ENCODE measurements at places on chromosomes 3 and 15.
A peak's percentile ranks its signal among the peaks of the same experiment; 100 is the strongest.

DNA sequence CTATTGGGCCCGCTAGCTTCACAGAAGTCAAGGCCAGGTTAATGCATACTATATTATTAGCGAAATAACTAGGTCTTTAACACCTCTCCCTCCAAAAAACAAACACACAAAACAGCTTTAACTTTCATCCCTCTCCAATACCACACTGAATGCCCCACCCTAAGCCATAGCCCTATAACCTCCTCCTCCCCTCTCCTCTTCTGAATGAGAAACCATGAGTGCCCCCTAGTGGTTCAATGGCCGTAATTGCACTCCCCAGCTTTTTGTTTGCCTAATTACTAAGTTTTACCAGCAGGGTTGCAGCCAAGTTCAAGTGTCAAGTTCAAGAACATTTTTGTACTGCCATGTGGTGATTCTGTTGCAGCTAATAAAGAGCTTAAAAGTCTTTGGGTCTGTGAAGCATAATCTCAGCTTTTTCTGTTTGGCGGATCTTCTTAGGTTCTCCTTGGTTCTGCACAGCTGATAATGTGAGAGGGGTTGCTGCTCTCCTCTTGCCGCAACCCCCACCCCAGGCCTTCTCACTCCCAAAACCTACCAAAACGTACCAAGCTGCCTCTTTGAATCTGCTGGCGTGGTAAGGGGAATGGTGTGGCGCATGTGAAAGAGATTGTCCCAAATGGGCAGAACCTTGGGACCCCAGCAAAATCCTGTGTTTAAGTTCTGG, 57.9 kb downstream of the RPL22L1 start:
- DNase-seq, result peak; percentile 77

GRCh38 chr3:151798466-151798865, 15.4 kb upstream of the AADAC start:
- no peak for DNase-seq

DNA sequence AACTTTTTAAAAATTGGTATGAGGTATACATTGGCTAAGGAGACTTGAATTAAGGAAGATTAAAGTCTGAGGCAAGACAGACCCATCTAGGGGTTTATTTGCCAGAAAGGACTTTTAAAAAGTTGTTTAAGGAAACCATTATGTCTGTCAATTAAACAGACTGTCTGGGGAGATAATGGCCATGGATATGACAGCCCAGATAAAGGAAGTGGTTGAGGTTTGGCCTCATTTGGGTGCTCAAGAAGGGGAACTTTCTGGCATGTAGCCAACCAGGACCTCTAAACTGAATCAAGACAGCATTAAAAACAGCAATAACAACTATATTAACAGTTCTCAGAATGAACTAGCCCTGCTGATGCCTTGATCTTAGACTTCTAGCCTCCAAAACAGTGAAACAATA, 9.9 kb upstream of the CD200R1L start:
- DNase-seq, result no peak

- no peak for DNase-seq
These were observed 250.1 kb upstream of the LYSMD4 start for GRCh38 chr15:99983171-99983885.

DNA sequence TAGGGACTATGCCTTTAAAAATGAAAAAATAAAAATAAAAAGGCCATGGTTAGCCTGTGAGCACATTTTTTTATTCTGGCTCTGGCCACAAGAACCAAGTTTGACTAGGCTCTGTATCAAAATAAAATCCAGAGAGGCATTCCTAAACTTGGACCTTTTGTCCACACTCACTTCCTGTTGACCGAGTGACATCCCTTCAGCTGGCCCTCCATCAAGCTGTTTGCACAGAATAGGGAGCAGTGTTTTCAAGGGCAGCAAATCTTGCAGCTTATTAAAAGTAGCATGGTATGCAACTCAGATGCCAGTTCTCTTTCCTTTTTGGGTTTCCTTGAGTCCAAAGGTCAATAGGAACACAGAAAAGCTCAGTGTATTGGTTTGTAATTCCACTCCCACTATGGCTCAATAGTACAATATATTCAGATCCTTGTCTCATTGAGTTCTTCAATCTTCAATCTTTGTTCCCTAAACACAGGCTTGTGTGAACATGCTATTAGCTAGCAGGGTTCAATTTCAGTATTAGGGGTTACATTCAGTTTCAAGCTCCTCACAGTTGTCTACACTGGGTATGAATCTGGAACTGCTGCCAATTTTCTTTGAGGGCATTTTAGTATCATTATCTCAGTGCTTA, 244.5 kb downstream of the RBMS3 start:
- DNase-seq, result no peak

DNA sequence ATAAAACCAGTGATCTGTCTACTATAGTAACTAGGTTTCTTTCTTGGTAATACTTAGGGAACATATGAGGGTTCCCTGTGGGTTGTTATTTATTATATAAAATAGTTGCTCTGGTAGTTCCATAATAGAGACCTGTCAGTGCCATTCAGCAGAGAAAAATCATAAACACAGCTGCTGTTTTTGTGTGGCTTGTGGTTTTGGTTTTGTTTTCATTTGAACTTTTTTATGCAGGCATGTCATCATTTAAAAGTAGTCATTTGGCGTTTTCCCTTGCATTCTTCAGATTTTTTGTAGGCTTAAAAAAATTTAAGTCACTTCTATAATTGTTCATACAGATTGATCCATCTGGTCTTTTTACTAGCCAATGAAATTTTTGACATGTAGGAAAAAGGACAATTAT, 47.9 kb downstream of the PIK3CA start:
- no peak for DNase-seq

DNA sequence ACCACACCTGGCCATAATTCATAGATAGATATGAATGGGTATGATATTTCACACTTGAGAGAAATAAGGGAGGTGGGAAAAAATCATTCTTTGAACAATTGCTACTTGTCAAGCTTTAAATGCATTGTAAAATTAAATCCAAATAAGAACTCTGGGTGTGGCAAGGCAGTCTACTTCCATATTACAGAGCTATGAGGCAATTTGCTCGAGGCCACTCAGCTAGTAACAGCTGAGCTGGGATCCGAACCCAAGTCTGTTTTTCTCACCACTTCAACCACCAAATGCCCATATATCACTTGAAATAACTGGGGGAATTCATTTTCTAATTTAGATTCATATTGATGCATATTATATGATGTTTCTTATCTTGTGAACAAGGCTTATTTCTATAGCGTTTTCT, 482.2 kb upstream of the ADAMTS9 start:
- no peak for DNase-seq

DNA sequence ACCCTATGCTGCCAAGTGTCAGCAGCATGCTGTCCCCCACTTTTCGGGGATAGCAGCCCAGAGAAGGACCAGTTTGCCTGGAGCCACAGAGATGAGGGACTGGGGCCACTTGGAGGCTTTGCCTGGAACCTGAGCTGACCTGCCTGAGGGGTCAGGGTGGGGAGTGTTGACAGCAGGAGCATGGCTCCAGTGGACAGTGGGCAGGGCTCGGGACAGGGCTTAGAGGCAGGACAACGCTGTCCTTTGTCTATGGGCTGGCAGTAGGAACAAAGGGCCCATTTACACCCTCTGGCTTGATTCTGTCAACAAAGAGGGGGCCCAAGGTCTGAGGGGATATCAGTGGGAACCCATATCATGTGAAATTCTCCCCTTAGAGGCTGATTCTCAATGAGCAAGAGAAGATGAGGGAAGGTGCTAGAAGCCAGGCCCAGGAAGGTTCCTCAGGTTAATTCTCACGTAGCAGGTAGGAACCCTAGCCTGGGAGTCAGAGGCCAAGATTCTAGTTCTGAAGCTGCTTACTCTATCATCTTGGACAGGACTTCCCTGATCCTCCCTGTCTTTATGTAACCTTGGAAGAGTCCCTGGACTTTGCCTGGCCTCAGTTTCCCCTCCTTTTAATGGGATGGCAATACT, 29.7 kb upstream of the HHATL start:
- DNase-seq, result no peak

- no peak for DNase-seq
These were observed 240.6 kb downstream of the OPA1 start for GRCh38 chr3:193833592-193833991.

DNA sequence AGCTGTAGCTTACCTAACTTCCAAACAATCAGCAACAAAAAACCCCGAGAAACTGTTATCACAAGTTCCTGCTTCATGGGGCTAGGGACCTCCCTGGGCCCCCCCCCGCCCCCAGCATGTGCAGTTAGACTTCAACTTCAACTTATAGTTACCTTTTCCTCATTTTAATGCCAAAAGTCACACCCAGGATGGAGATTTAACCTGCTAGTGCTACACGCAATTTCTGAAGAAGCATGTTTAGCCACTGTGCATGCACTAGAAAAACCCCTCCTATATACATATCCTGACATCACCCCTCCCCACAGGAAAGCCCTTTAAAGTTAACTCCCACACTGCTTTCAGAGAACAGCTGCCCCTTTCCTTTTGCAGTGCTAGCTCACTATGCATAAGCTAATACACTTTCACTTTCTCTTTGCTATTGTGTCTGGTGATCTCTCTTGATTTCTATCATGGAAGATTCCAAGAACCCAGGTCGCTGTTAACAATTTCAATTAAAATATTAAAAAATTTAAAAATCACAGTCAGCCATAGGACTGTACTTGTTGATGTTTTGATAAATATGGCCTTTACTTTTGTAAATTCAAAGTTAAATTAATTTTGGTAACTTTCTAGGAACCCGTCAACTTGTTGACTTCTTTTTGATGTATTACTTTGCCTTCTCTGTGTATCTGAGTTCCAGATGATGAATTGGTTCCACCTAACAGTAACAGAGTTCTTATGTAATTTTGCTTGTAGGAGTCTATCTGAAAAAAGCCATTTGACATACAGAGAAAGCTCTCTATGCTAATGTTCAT, 75.2 kb upstream of the ACAD9 start:
- no peak for DNase-seq

DNA sequence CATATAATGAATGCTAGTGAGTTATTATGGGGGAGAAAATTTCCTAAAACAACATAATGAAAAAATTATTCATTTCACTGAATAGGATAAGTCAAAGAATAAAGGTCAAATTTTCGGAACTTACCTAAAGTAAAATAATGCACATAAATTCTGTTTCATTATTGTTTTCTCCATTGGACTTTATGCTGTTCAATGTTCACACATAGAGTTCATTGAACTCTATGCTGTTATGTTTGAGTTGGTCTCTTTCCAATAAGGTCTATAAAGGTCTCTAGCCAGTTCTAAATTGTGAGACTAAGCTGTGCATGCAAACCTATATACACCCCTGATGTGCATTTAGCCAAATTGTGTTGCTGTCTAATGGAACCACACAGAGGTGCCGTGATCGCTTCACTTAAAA, 28.5 kb upstream of the STT3B start:
- no peak for DNase-seq

- DNase-seq, result no peak
These were observed 196.2 kb upstream of the AZI2 start for GRCh38 chr3:28544831-28545230.

- DNase-seq, result no peak
These were observed 176.5 kb downstream of the THSD4 start for GRCh38 chr15:71291723-71292122.

DNA sequence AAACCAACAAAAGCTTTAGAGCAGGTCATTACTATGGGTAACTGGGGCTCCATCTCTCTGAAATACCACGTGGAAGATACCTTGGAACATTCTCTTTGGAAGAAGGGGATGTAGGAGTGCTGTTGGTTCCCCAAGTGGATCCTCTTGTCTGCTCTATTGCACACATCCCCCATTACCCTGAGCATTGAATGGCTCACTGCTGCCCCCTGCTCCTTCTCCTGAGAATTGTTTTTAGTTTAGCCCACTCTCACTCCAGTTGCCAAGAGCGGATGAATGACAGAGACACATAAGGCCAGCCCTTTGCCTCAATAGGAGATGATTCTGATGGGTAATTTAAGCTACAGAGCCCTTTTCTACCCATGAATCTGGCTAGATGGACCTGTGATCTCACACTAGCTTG, 135.6 kb upstream of the SUCLG2 start:
- DNase-seq, result peak; percentile 21

- DNase-seq, result no peak
These were observed 104.7 kb downstream of the ZBTB20 start for GRCh38 chr3:115042351-115042750.

DNA sequence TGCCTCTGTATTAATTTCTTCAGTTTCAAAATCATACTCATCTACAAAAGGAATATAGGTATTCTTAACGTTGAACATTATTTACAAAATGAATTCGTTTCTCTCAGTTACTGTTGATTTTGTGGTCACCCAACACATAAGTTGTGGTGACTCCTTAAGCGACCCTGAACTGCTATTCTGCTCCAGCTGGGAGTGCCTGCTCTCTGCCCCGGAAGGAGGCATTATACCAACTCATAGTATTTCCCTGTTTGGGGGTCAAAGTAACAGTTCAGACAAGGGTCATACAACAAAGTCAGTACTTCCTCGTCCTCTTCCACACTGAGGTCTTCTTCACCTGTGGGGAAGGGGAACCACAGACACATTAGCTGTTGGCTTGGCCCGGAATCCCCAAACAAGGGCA, 75.7 kb upstream of the FAM3D start:
- no peak for DNase-seq

- DNase-seq, result no peak
These were observed 492.4 kb downstream of the MCTP2 start for GRCh38 chr15:94723801-94724200.

DNA sequence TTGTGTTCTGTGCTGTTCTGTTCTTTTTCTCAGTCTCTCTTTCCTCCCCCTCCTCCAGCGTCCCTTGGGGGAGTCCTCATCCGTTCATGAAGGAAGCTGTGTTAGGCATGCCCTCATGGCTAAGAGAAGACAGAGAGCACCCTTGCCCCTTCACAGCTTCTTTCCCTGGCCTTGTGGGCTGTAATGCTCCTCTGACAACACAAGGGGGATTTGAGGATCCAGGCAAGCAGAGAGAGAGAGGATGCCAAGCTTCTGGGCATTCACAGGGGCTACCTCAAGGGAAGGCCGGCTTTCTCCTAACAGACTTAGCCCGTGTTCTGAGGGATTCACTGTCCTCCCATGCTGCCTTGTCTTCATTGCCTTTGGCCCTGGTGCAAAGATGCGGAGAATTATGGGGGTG, 389.5 kb downstream of the LRTM1 start:
- no peak for DNase-seq

DNA sequence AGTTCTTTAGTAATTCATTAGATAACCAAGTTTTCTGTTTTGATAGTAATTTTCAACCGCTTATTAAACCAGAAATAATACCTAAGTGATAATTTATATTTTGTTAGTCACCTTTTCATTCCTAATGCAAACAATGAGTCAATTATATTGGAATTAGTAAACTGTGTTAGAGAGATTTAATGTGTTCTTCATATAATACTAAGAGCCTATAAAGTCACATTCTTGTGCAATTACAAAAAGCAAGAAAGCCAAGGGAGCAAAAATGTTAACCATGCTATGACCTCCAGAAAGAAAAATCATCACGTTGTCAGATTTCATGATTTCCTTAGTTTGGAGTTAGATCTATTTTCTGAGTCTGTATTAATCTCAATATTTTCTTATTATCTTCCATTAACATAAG, 108.8 kb upstream of the SAMMSON start:
- DNase-seq, result no peak

DNA sequence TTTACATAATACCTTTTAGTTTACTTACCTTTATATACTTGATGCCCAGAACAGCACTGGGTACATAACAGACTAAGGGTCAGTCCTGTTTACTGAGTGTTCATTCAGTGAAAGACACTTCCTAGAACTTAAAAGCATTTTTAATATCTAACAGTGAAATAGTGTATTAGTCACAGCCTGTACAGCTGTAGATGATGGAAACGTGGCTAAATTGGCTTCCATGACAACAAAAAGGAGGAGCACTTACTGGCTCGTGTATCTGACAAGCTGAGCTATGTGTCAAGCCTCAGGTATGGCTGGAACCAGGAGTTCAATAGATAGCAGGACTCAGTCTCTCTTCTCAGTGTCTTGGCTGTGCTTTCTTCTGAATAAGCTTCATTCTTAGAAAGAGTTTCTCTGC, 40.2 kb downstream of the CMTM8 start:
- no peak for DNase-seq

GRCh38 chr3:32684029-32684799, 774 bp upstream of the CNOT10 start:
- no peak for DNase-seq

Data from NCI-H526 treated with DMSO at 0.1 percent for 48 hours (cell line).